ENCODE measurements at places on chromosomes 5 and 9.

- DNase-seq, result no peak
These were observed 82.6 kb upstream of the PHYKPL start for GRCh38 chr5:178314961-178315820.

DNA sequence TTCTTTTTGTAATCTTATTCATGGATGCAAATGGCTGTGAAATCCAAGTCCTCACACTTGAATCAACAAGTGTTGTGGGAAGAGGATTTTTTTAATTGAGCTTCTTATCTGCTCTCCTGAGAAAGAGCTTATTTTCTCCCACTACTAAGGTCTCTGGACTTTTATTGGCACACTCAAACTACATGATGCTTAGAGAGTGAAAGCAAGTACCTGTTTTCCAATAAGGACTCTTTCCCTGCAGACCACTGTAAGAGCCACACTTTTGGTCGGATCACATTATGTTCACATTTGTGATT is 546.4 kb upstream of the ARRDC3 start:
- DNase-seq, result no peak

GRCh38 chr5:149824120-149824519 is 94.0 kb downstream of the PPARGC1B start:
- DNase-seq, result no peak

- DNase-seq, result no peak
These were observed 38.0 kb upstream of the SLC44A1 start for GRCh38 chr9:105206496-105206820.

- DNase-seq, result no peak
These were observed 164.6 kb upstream of the DMRT1 start for GRCh38 chr9:676780-677438.

DNA sequence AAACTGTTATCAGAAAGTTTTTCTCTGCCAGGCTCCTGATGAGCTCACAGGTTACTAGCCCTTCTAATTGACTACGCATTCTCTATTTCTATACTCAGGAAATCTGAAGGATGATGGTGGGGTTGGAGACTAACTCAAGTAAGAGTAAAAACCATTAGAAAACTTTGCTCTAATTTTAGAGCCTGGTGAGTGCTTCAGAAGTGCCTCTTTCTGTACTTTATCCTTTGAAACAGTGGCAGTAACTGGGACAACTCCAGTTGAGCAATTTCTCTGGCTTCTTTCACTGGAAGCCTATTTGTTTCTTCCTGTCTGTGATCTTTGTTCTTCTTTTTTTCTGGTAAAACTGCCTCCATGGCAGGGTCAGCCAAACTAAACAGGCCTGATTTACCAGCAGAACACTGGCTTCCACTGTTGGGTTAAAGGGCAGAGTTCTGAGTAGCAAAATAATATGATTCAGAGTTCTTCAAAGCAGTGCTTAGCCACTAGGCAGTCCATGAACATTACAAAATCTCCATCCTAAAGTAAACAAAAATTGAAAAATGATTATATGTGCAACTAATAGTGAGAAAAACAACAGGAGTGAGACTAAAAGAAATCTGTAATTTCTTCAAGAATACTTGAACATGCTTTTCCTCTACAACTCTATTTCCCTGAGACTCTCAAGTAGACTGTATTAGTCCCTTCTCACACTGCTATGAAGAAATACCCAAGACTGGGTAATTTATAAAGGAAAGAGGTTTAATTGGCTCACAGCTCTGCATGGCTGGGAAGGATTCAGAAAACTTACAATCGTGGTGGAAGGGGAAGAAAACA is 79.8 kb downstream of the MROH2B start:
- no peak for DNase-seq

- DNase-seq, result no peak
These were observed 82.0 kb downstream of the WNK2 start for GRCh38 chr9:93265972-93266371.

GRCh38 chr5:141825241-141825671 is 53.0 kb downstream of the PCDH1 start:
- no peak for DNase-seq

DNA sequence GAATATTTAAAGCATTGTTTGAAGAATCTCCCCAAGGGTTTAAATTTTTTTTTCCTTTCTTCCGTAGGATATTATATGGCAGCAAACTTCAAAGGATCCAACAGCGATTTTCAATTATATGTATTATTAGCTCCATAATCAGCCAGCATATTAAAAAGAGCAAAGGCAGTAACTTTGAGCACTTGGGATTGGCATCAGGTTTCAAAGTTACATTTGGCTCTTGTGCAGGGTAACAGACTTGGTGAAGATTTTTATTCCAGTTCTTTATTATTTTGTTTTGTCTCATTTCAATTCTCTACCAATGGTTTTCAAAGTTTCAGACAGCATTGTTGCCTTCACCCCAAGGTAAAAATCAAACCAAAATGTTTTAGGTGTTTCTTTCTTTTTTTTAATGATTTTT is 116.7 kb upstream of the ZNF366 start:
- no peak for DNase-seq

DNA sequence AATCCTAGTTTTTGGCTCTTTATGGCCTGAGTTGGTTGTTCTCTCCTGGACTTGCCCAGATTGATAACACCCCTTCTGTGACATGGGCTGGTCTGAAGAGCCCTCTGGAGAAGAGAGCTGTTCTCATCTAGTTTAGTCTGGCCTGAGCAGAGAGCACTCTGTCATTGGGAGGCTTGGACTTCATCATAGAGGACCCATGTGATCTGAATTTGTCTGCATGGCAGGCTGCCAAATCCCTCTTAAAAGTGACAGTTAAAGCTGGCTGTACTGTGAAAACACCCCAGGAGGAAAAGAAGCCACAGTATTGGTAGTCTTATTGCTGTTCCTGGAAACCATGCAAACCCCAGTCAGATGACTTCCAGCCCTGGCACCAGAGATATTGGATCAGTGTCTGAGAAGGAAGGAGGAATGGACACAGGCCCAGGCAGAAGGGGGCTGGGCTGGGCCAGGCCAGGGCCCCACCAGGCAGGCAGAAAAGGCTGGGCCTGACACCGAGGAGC is 3.7 kb upstream of the WDR31 start:
- no peak for DNase-seq

DNA sequence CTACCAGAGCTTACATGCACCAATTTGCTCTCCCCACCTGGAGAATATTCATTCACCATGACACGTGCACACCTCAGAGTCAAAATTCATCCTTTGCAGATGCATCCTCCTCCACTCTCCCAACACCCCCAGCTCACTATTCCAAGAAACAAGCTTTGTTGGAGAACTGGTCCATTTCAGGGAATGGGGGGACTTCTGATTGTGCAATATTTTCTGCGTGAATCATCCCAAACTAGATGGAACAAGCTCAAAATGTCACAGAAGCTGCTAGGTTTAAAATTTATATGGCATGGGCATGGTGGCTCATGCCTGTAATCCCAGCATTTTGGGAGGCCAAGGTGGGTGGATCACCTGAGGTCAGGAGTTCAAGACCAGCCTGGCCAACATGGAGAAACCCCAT is 3.6 kb downstream of the GLDC start:
- no peak for DNase-seq

DNA sequence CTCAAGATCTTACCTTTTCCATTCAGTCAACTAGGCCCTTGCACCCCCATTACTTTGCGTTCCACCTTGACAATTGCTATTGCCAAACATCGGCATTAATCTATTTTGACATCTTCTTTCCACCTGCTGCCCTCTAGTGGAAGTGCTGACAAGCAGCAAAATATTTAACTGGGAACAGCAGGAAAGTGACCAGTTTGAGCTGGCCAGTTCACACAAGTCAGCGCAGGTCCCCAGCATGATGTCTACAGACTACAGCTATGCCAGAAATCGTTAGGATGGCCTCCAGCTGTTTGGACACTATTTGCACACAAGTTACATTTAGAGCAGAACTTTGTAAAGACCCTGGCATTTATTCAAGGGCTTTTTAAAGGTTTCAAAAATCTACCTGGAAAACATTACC is 160.1 kb downstream of the GHR start:
- DNase-seq, result peak; percentile 42

- DNase-seq, result no peak
These were observed 248.7 kb upstream of the SLC30A5 start for GRCh38 chr5:68845131-68845530.

GRCh38 chr9:28960602-28961001 is 1387.3 kb upstream of the C9orf72 start:
- no peak for DNase-seq

DNA sequence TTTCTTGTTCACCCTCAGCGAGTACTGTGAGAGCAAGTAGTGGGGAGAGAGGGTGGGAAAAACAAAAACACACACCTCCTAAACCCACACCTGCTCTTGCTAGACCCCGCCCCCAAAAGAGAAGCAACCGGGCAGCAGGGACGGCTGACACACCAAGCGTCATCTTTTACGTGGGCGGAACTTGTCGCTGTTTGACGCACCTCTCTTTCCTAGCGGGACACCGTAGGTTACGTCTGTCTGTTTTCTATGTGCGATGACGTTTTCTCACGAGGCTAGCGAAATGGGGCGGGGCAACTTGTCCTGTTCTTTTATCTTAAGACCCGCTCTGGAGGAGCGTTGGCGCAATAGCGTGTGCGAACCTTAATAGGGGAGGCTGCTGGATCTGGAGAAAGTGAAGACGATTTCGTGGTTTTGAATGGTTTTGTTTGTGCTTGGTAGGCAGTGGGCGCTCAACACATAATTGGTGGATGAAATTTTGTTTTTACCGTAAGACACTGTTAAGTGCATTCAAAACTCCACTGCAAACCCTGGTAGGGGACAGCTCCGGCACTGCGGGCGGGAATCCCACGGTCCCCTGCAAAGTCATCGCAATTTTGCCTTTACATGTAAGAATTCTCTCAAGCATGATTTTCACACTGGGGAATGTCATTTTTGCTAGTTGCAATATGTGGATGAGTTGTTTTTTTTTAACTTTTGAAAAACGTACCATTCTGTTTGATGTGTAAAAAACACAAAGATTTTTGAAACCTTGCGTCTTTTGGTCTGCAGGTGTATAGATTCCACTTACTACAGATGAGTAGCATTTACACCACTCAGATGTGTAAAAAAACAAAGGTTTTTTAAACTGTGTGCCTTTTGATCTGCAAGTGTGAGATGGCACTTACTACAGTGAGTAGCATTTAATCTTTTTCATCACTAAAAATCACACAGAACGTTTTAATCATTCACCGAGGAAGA is 631 bp upstream of the C9orf72 start:
- peak; percentile 86 for DNase-seq

GRCh38 chr5:108276187-108277050 is 105.5 kb downstream of the FBXL17 start:
- no peak for DNase-seq

GRCh38 chr5:38465702-38466423 is 90.6 kb downstream of the LIFR start:
- DNase-seq, result no peak

DNA sequence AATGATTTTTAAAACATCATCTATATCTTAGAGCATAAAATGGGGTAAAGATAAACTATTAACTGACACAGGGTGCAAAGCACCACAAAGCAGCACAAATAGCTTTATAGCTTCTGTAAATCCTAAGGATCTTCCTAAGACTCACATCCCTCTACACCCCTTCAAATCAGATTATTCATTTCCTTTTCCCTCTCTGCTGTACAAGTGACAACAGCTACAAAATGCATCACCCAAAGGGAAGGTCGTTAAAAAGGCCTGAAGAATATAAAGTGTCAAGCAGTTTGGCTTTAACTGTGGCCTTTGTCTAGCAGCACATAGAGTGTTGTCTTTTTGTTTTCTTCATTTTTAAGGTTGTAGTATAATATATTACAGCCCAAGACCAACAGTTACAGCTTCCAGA is 422.1 kb downstream of the PDE4D start:
- DNase-seq, result no peak

- no peak for DNase-seq
These were observed 32.3 kb downstream of the UBQLN1 start for GRCh38 chr9:83675466-83675865.

- DNase-seq, result no peak
These were observed 103.6 kb downstream of the SLIT3 start for GRCh38 chr5:169197343-169197742.

DNA sequence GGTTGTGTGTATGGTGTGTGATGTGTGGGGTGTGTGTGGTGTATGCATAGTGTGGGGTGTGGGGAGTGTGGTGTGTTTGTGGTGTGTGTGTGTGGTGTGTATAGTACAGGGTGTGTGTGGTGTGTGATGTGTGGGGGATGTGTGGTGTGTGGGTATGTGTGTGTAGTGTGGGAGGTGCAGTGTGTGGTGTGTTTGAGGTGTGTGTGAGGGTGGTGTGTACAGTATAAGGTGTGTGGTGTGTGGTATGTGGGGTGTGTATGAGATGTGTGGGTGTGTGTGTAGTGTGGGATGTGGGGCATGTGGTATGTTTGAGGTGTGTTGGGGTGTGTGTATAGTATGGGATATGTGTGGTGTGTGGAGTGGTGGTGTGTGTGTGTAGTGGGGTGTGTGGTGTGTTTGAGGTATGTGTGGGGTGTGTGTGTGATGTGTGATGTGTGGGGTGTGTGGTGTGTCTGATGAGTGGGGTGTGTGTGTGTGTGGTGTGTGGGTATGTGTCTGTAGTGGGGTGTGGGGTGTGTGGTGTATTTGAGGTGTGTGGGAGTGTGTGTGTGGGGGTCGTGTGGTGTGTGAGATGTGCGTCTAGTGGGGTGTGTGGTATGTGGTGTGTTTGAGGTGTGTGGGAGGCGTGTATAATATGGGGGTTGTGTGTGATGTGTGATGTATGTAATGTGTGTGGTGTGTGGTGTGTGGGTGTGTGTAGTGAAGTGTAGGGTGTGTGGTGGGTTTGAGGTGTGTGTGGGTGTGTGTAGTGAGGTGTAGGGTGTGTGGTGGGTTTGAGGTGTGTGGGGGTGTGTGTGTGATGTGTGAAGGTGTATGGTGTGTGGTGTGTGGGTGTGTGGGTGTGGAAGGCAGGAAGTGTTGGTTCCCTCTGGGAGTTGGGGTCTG is 8.6 kb downstream of the ECSCR start:
- DNase-seq, result no peak

DNA sequence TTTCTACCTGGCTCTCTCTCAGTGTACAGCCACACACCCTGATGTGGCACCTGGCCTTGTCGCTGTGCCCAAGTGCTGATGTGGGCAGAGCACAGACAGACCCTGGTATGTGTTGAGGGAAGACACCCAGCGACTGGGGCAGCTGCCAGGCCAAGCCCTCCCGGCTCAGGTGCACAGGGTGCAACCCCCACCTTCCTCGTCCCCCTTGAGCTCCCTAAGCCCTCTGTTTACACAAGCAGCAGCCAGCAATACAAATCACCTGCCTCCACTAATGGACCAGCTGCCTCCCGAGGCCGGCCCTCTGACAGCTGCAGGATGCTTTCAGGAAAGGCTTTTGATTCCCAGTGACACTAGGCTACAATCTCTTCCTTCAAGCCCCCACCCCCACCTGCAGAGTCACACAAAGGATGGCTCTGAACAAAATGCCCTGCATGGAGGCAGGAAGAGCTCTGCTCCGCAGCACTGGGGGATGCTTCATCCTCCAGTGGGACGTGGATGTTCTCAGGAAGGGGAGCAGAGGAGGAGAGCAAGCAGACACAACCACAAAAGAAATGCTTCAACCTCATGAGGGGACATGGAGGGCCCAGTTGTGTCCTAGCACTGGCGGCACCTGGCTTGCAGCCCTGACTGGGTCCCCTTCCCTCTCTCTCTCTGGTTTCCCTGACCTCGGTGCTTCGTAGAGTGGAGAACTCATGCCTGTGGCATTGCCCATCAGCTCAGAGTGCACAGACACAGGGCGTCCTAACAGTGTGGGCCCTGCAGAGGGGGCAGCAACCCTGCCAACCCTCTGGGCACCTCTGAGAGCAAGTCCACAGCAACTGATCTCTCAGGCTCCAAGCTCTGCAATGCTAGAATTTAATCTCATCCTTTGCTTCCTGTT is 140.8 kb downstream of the BARX1 start:
- no peak for DNase-seq

Data from nephron progenitor cell (in vitro differentiated cells).